C1 segment of cervical spinal cord (tissue), 14 donors: ENCODE measurements at places on chromosomes 7 and 10.

- DNase-seq: no peak
These were observed 322.3 kb downstream of the ZNF716 start for GRCh38 chr7:57772126-57772924.

DNA sequence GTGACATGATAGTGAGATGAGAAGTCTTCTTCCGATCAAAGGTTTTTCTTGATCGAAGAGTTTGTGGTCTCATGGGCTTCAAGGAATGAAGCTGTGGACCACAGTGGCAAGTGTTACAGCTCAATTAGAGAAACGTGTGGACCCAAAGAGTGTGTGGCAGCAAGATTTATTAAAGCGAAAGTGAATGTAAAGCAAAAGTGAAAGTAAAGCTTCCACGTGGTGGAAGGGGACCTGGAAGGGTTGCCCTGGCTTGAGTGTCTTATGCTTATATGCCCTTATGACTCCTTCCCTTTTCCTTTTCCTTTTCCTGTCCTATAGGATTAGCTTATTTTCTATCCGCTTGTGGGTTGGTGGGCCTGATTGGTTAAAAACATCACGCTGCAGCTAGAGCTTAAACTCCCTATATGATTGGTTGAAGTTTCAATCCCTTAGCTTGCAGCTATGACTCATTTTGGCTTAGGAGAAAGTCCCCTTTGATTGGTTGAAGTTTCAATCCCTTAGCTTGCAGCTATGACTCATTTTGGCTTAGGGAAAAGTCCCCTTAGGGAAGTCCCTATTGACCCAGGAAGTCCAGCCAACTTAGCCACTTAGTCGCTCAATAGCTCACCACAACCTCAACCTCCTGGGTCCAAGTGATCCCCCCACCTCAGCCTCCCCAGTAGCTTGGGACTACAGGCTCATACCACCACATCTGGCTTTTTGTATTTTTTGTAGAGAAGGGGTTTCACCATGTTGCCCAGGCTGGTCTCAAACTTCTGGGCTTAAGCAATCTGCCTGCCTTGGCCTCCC is 34.7 kb downstream of the MRPS24 start:
- DNase-seq: no peak

GRCh38 chr7:2109251-2109872 is 123.4 kb downstream of the MAD1L1 start:
- DNase-seq: no peak

GRCh38 chr10:59456199-59456598 is 93.8 kb upstream of the FAM13C start:
- DNase-seq: no peak

DNA sequence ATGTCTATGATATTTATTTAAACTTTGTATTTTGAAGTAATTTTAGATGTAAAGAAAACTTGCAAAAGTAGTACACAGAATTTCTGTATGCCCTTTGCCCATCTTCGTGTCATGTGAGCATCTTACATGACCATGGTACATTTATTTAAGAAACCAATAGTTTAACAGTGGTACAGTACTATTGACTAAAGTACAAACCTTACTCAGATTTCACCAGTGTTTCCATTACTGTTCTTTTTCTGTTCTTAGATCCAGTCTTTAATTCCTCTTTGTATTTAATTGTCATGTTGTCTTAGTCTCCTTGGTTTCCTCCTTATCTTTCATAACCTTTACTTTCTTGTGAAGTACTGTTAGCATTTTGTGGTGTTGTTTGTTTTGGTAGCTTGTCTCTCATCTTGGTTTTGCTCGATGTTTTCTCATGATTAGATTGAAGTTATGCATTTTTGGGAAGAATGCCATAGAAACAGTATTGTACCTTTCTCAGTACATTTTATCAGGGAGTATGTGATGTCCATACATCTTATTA is 24.1 kb downstream of the TAX1BP1 start:
- no peak for DNase-seq

- no peak for DNase-seq
These were observed 115.4 kb downstream of the WDR37 start for GRCh38 chr10:1171586-1171985.

DNA sequence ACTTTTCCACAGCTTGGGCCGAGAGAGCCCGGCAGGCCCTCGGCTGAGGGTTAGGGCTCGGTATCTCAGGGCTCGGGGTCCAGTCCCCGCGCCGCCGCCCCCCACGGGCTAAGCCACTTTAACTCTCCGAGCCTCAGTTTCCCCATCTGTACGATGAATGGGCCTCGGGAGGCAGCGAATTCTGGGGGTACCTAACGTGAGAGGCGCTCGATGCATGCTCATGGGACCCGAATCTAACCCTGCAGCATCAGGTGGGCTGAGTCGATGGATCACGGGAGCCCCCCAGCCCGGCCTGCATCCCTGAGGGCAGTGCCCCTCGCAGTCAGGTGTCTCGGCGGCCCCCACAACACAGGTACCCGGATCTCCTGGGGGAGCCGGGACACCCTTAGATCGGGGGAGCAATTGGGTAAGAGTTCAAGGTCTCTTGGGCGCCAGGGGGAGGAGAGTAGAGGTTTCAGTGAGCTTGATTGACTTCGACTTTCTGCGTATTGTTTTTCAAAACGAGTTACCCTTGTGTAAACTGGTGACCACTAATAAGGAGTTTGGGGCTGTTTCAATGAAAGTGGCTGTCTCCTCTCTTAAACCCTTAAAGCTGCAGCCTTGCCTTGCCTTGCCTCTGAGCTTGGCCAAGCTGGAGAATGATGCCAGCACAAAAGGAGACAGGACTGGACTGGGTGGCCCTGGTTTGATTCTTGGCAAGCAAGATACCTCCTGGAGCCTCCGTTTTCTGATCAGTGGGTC is 631 bp downstream of the POR start:
- DNase-seq: no peak

GRCh38 chr10:106355450-106355849 is 809.1 kb downstream of the SORCS1 start:
- DNase-seq: no peak

GRCh38 chr7:157507987-157508386 is 171.2 kb downstream of the DNAJB6 start:
- DNase-seq: no peak

GRCh38 chr10:33423154-33423529 is 88.7 kb upstream of the NRP1 start:
- DNase-seq: no peak

DNA sequence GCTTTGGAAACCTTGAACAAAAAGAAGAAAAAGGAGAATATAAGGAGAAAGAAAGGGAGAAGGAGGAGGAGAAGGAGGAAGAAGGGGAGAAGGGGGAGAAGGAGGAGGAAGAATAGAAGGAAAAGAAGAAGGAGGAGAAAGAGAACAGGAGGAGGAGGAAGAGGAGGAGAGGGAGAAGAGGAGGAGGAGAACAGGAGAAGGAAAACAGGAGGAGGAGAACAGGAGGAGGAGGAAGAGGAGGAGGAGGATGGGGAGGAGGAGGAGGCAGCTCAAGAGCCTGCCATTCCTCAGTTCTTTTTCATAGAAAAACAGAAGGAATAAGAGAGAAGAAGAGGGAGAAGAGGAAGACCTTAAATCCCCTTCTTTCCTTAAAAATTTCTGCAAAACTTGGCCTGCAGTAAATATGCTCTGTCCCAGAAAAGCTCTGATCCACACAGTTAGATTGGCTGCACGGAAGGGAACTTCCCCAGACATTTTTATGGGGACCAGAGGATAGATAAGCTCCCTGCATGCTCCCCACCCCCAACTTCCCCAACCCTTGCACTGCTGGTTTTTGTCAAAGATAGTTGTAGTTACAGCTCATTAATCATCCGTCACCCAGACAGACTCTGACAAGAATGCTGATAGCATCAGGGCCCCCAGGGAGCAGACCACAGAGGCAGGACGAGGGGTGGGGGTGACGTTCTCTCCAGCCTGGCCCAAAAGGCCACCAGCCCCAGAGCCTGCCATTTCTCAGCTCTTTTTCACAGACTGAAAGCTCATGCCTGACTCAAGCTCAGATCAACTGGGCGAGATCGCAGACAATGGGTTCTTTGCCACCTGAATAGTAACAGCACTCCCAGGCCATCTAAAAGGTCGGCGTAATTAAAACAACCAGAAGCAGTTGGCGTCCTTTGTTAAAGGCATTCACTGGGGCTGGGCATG is 34.5 kb upstream of the LYZL1 start:
- no peak for DNase-seq

DNA sequence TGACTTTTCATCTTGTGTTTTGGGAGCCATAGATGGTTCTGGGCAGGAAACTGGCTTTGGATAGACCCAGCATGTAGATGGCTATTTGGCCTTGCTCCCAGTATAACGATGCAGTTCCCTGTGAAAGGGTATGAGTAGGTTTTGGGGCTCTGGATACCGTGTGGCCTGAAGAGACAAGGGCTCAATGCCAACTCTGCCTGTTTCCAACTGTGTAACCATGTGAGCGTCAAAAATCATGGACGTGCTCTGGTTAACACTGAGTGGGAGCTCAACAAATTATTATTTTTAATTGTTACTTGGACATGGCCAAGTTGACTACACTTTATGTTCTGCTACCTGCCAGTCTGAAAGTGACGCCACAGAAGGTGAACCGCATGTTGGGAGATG is 41.8 kb downstream of the EGFR start:
- no peak for DNase-seq

GRCh38 chr7:119665796-119666195 is 607.2 kb upstream of the KCND2 start:
- no peak for DNase-seq

DNA sequence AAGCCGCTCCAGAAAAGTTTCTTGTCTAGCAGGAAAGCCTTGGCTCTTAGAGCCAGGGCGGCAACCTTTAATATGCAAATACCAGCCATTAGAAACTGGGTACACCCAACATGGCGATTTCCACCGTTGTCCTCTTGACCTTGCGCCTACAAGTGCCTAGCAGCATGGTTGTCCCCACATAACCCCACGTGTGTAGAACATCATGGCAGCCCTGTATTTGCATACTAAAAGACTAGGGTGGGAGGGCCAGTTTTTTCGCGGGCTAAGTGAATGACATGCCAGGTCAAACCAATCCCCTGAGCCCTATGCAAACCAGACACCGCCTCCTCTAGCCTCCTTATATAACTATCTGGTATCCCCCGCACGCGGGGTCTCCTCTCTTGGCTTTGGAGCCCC is 58.4 kb upstream of the FZD8 start:
- no peak for DNase-seq

- DNase-seq: no peak
These were observed 25.0 kb downstream of the RUNDC3B start for GRCh38 chr7:87653178-87653577.

- no peak for DNase-seq
These were observed 367.8 kb downstream of the PPP1R3A start for GRCh38 chr7:113550966-113551365.

DNA sequence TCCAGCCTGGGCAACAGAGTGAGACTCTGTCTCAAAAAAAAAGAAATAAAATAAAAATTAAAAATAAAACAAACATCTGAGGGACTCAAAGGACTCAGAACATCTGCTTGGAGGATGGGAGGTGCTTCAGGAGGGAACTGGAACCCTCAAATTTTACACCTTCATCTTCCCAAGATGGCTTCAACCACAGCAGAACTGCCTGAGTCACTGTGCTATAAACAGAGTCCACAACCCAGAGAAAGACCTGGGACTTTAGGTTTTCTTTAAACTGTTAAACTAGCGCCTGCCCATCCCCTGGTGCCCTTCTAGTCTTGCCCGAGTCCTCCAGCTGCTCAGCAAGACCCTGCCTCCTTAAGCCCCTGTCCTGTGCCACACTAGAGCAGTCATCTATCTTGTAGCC is 40.8 kb downstream of the RGS10 start:
- DNase-seq: no peak

GRCh38 chr10:6411436-6411835 is 168.6 kb downstream of the PRKCQ start:
- DNase-seq: no peak

- DNase-seq: no peak
These were observed 50.5 kb downstream of the POT1 start for GRCh38 chr7:124879103-124879502.

GRCh38 chr7:99505324-99505662 is 831 bp downstream of the ZKSCAN5 start:
- DNase-seq: no peak

DNA sequence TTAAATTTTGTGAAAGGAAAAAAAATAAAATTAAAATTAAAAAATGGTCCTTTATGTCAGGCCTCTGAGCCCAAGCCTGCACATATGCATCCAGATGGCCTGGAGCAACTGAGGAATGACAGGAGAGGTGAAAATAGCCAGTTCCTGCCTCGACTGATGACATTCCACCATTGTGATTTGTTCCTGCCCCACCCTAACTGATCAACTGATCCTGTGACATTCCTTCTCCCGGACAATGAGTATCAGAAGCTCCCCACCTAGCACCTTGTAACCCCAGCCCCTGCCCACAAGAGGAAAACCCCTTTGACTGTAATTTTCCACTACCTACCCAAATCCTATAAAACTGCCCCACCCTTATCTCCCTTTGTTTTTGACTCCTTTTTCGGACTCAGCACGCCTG is 972.2 kb upstream of the GHITM start:
- DNase-seq: no peak

- DNase-seq: no peak
These were observed 60.5 kb downstream of the GTF2IRD1 start for GRCh38 chr7:74514131-74514591.

DNA sequence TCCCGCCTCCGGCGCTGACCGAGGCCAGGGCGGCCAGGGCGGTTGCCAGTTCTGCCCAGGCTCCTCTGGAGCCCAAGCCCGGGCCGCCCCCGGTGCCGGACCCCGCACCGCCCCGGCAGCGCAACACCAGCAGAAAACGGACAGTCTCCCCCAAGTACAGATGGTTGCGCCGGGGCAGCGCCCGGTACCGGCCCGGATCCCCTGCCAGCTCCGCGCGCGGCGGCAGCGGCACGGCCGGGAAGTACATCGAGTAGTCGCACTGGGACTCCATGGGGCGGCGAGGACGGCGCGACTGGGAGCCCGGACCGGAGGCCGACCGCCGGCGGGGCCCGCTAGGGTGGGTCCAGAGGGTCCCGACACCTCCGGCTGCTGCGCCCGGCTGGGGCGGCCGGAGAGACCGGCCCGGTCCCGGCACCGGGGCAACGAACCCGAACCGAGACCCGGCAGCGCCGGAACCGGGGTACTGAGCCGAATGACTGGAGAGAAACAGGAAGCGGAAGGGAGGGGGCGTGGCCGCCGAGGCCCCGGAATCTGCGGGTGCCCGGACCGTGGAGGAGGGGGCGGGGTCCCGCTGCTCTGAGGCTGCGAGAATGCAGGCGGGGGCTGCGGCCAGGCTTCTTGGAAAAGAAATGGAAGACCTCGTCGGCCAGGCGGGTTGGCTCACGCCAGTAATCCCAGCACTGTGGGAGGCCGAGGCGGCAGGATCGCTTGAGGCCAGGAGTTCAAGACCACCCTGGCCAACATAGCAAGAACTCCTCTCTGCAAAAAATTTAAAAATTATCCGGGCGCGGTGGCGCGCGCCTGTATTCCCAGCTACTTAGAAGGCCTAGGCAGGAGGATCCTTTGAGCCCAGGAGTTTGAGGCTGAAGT is at the start of gene TRAPPC14:
Gene TRAPPC14 (minus strand): TSS at position 495 of the 870 bp plus-strand sequence. CDS start 224 bp downstream, at position 271.
- DNase-seq: peak; percentile 61

GRCh38 chr7:130996833-130997231 is 262.8 kb upstream of the KLF14 start:
- DNase-seq: no peak

GRCh38 chr7:6432781-6433180 is 15.0 kb downstream of the DAGLB start:
- DNase-seq: no peak

- DNase-seq: no peak
These were observed 203.5 kb downstream of the LRMDA start for GRCh38 chr10:75634947-75635346.
